ENCODE measurements at places on chromosomes 7 and 10.
A peak's percentile ranks its signal among the peaks of the same experiment; 100 is the strongest.

DNA sequence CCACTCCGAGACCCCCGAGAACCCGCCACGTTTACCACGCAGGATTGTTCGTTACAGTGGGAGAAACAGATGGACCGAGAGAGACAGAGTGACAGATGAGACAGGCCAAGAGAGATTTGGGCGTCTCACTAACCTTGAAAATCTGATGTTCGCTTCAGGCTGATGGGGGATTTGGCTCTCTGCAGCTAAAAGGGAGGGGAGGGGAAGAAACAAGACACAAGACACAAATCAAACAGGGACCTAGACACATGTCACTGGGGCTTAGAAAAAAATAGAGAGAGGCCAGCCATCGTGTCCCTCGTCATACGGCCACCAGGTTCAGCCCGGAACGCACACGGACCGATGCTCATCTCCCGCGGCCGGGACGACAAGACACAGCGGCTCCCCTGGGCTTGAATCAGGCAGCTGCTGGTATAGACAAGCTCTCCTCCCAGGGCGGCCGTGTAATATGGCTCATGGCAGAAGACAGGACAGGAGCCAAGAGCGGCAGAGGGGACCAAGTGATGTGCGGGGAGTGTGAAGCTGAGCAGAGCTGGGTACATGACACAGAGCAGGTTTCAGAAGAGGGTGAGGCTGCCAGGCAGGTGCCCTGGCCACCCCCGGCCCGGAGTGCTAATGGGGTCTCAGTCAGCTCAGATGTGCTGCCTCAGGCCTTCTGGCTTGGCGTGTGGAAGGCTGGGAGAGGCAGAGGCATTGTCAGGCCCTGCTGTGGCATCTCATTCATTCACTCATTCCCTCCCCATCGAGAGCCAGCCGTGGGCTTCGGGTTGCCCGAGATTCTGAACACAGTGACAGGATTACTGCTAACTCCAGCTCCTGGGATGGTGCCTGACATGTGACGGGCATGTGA lies 88.5 kb upstream of the GNA12 start:
- DNase-seq, result no peak

- no peak for DNase-seq
Measured at GRCh38 chr7:155699180-155699579, 54.7 kb downstream of the RBM33 start.

- no peak for DNase-seq
Measured at GRCh38 chr7:79982141-79982770, 152.4 kb upstream of the GNAI1 start.

DNA sequence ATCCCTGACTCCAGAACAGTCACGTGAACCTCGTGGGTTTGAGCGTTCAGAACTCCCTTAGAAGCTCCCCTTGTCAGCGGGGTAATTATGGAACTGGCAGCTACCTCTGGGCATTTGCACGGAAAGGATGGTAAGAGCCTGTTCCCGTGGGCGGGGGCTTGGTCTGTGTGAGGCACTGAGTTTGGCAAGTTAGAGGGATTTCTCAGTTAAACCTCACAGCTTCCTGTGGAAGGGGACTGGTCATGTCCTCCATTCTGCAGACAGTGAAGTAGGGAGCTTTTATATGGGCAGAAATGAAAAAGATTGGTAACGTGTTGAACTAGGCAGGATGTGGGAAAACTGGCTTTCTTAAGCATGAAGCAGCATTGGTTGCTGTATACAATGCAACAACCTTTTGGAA lies 16.0 kb downstream of the PALD1 start:
- no peak for DNase-seq

DNA sequence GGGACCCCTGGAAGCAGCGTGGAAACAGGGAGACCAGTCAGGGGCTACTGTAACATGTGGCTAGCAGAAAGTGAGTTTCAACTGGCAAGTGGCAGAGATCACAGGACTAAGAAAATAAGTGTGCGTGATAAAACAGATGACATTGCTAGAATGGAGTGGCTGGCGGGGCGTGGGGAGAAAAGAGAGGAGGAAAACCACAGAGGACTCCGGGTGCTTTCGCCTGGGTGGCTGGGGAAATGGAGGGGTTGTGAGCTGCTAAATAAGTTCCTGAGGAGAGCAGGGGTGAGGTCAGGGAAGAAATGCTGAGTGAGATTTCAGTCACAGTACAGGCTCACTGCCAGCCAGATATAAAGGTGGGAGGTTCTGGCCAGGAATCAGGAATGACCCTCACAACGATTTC lies 166.9 kb downstream of the MYOF start:
- DNase-seq, result no peak

DNA sequence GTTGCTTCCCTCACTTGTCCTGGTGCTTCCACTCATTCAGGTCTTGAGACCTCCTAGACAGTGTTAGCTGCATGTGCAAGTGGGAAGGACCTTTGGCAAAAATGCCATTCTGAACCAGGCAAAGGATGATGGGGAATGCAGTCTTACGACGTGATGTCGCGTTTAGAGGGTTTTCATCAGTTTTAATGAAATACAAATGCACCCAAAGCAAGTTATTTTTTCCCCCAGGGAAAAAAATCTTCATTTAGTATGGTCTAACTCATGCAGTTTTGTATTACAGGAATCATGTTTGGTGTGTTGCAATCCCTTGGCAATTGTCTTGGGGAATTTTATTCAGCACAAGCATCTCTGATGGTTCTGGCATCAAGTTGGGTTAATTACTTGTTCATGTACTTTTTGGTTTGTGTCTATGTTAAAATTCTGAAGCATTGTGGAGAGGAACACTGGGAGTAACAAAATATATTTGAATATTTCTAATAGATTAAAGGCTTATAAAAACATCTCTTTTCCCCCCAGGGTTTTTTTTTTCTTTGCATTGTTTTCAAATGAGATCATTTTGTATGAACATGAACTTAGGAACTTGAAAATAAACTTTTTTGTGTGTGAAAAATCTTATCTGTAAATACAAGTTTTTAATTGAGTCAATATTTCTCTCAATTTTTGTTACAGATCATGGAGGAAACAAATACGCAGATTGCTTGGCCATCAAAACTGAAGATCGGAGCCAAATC lies 188.9 kb downstream of the BICC1 start:
- DNase-seq, result no peak

DNA sequence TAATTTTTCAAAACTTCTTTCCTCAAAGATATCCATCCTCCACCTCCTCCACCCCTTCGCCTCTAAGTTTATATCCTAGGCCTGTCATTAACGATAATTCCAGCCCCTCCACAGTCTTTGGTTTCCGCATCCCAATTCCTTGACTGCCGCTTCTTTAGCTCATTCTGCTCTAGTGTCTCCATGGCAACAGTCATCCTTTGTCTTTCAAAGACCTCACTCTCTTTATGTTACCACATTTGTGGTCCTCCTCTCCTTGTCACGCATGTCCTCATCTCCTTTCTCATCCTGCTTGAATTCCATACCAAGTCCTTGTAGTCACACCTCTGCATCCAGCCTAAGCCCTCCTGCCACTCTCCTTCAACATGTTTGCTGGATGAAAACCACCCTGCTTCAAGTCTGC lies 511.2 kb upstream of the KLF6 start:
- no peak for DNase-seq

DNA sequence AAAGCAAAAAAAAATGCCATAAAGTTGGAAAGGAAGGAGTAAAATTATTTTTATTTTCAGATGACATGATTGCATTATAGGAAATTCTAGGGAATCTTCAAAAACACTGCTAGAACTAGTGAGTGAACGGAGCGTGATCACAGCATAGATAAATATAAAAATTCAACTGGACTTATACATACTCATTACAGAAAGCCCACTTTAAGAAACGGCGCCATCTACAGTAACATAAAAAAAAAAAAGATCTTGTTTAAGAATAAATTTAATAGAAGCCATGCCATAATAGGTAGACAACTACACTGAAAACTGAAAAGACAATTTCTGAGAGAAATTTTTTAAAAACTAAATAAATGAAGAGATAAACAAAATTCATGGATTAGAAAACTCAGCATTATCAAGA lies 623.1 kb upstream of the MGMT start:
- no peak for DNase-seq

GRCh38 chr7:44471436-44471835 lies 19.0 kb downstream of the NUDCD3 start:
- no peak for DNase-seq

- peak; percentile 94 for DNase-seq
Measured at GRCh38 chr10:28532337-28533185, at the start of gene WAC. Gene WAC, plus strand, starts transcription at chr10:28533118. Its CDS starts 462 bp downstream, at chr10:28533580.

GRCh38 chr10:3714967-3715366 lies 70.0 kb downstream of the KLF6 start:
- DNase-seq, result no peak

GRCh38 chr10:65931291-65932070 lies 994.4 kb upstream of the LRRTM3 start:
- no peak for DNase-seq

GRCh38 chr7:14380881-14381280 lies 391.4 kb upstream of the ETV1 start:
- no peak for DNase-seq

- no peak for DNase-seq
Measured at GRCh38 chr7:18295781-18296423, 199.6 kb upstream of the HDAC9 start.

DNA sequence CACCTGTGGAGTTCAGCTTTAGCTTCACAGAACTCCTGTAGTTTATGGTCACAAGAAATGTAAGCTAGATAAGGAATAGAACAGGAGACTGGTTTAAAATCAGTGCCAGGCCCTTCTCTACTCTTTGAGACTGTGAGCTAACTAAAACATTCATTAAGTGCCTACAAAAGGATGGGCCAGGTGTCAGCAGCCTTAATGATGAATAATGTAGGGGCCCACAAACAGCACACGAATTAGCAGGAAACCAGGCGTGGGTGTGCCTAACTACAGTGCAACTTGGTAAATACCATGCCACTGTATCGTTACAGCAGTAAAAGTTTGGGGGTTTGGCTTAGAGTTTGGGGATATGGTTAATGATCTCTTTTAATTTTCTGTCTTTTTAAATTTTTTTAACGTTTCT lies 6.1 kb upstream of the ABLIM1 start:
- DNase-seq, result no peak

- DNase-seq, result no peak
Measured at GRCh38 chr7:157077986-157078644, 60.6 kb upstream of the UBE3C start.

DNA sequence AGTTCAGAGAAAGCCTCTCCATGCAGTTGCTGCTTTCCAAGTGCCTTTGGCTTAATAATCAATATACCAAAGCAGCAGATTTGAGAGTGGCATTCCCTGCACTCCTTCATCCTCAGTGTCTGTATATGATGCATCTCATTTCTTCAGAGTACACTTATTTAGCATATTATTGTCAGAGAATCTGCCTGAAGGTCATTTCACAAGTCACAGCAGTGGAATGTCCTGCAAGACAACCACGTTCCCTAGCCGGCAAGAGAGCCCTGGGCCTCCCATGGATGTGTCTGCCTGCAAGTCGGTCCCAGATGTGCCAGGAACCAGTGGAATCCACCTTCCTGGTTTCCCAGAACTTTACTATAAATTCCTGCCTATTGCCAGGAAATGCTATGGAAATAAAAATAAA lies 289.4 kb upstream of the IGFBP3 start:
- DNase-seq, result no peak

DNA sequence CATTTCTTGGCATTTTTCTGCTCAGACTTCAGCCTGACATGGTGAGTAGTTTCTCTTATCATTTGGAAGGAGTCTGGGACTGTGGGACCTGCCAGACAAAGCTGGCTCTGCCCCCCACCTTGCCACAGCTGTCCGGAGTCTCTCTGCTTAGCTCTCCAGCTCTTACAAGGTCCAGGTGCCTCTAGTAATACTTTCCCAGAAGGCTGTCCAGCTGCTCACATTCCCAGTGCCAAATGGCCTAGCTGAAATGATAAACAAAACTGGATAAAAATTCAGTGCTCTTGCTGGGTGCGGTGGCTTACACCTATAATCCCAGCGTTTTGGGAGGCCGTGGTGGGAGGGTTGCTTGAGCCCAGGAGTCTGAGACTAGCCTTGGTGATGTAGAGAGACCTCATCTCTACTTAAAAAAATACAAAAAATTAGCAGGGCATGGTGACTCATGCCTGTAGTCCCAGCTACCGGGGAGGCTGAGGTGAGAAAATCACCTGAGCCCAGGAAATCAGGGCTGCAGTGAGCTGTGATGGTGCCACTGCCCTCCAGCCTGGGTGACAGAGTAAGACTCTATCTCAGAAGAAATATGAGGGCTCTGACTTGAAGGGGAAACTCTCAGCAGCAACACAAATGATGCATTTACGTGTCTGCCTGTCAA lies 86.8 kb downstream of the C10orf90 start:
- no peak for DNase-seq

- DNase-seq, result no peak
Measured at GRCh38 chr10:34826857-34827766, 12.0 kb upstream of the PARD3 start.

- DNase-seq, result no peak
Measured at GRCh38 chr10:126324826-126325225, 63.5 kb downstream of the ADAM12 start.

GRCh38 chr7:129009437-129009836 lies 45.5 kb downstream of the TNPO3 start:
- DNase-seq, result no peak

DNA sequence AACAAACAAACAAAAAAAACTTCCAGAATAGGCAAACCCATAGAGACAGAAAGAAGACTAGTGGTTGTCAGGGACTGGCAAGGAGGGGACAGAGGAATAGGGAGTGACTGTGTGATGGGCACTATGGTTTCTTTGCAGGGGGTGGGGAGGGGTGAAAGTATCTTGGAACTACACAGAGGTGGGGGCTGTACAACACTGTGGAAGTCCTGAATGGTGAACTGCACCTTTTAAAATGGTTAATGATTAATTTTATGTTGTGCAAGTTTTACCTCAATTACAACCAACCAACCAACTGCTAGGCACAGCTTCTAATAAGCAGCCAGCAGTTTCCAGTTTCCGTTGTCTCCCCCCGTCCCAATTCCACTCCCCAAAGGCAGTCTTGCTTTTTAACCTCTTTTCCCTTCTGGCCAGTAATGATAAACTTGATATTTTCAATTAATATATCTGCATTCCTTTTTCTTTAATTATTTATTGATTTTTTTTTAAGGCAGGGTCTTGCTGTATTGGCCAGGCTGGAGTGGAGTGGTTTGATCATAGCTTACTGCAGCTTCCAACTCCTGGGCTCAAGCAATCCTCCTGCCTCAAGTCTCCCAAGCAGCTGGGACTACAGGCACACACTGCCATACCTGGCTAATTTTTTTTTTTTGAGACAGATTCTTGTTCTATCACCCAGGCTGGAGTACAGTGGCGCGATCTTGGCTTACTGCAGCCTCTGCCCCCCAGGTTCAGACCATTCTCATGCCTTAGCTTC lies 46.8 kb downstream of the HIP1 start:
- no peak for DNase-seq

DNA sequence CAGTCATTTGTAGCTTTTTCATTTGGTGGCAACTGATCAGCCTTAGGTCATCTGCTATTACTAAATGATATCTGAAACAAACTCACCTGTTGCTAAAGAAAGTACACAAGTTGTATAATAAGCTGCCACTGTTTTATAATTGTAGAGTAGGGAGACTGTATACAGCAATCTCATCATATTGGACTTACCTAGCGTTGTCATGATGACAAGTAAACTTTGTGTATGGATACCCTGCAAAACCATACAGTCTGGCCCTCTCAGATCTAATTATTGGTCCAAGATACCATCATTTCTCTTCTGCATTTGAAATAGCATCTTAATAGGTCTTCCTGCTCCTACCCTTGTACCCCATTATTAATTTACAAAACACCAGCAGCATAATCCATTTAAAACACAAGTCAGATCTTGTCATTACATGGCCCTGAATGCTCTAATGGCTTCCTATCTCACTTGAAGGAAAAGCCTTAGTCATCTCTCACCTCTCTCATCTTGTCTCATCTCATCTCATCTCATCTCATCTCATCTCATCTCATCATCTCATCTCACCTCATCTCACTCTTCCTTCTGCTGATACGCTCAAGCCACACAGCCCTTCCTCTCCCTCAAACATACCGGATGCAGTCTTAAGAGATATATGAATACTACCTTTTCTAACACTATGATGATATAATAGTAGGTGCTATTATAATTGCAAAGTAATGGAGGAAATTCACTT lies 540.6 kb downstream of the MDFIC start:
- no peak for DNase-seq

Data from mesothelial cell of epicardium (in vitro differentiated cells).